ENCODE measurements at places on chromosomes 5 and 9.

- no peak for DNase-seq
Measured at GRCh38 chr9:29214154-29214689, 1640.9 kb upstream of the C9orf72 start.

GRCh38 chr9:136624184-136624951 is 38.3 kb upstream of the EGFL7 start:
- no peak for DNase-seq

DNA sequence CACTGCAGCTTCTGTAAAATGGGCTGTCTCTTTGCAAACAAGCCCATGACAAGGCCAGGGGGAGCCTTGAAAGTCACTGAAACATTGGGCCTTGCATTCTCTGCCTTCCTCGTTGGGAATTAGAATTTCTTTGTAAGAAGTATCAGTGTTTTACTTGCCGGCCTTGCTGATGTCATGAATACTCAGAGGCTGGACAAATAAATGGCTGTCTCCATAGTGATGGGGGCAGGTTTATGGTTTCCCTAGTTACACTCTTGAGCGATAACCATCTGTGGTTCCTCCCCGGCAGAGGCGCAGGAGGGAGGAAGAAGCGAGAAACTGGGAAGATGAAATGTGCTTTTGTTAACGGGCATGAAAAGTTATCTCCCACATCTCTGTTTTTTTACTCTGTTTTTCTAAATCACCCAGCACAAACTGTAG is 272.7 kb upstream of the PANK3 start:
- DNase-seq: no peak

DNA sequence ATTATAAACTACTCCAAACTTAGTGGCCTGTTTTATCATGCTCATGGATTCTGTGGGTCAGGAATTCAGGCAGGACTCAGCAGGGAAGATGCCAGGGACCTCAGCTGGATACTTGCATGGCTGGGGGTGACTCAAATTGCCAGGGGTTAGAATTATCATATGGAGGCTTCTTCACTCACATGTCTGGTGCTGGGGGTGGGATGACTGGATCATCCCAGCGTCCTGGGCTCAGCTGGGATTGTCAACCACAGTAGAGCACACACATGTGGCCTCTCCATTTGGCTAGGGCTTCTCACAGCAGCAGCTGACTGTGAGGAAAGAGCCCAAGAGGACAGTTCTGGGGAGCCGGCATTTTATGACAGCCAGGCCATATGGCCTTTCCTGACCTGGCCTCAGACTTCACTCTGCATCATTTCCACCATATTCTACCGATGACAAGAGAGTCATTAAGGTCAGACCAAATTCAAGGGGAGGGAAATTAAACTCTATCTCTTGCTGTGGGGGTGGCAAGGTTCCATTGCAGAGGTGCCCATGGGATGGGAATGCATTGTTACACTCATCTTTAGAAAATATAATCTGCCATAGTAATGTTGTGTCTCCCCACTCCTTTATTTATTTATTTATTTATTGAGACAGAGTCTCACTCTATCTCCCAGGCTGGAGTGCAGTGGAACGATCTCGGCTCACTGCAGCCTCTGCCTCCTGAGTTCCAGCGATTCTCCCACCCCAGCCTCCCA is 5.2 kb upstream of the GRK6 start:
- no peak for DNase-seq

DNA sequence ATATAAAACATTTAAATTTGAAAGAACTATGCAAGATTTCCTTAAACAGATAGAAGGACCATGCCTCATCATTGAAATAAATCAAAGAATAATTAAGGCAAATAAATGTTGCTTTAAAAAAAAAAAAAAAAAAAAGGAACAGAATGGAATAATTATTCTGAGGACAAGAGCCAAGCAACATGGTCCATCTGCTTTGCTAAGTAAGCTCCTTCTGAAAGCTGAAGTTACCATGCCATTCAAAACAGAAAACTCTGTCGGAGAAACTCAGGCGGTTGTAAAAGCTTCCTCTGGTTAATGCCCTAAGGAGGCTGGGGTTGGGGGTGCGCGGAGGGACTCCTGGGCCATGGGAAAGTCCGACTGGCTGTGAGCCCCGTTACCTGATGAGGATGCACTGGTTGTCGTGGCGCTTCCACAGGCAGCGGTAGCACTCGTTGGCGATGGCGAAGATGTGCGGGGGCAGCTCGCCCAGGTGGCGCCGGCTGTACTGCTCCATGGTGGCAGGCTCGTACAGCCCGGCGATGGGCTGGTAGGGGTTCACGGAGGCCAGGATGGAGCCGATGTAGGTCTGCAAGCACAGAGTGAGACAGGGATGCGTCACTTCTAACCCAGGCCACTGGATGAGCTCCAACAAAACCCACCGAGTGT is 141.7 kb downstream of the MYO10 start:
- DNase-seq: no peak

GRCh38 chr5:132480546-132480892 is 10.1 kb downstream of the IRF1 start:
- no peak for DNase-seq

DNA sequence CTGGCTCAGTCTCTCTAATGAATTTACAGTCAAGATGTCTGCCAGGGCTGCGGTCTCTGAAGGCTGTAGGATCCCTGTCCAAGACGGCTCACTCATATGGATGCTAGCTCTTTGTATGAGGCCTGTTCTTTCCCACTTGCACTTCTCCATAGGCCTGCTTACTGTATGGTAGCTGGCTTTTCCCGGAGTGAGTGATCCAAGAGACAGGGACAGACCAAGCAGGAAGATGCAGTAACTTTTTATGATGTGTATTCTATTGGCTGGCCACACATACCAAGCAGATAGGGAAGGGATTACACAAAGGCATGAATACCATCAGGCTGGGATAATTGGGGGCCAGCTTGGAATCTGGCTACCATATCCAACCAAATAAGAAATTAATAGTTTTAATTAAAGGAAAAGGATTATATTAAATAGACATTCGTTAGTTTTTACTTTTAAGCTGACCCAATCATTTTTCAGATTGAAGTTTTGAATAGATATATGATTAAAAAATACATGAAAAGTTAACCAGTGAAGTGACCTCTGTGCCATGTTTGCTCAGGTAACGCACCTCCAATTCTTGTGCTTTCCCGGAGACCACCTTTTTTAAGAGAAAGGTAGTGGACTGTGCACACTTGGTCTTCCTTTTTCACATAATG is 20.6 kb downstream of the NSD1 start:
- DNase-seq: no peak

DNA sequence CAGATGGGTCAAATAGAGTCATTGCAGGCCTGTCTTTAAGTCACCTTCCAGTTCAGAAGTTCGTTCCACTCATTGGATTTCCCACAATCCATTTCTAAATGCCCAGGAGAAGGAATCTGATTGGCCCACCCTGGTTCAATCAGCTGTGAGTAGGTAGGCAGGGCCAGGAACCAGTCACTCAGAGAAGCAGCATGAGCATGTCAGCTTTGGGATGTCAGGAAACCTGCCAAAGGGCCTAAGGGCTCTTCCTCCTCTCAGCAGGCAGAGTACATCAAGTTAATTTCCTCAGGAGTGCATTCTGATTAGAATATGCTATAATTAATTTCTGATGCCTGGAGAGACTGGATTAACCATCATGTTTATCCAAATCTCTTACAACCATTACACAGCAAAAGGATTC is 412.9 kb upstream of the CCNH start:
- no peak for DNase-seq

- DNase-seq: no peak
Measured at GRCh38 chr5:76709762-76710161, 6.2 kb upstream of the F2R start.

DNA sequence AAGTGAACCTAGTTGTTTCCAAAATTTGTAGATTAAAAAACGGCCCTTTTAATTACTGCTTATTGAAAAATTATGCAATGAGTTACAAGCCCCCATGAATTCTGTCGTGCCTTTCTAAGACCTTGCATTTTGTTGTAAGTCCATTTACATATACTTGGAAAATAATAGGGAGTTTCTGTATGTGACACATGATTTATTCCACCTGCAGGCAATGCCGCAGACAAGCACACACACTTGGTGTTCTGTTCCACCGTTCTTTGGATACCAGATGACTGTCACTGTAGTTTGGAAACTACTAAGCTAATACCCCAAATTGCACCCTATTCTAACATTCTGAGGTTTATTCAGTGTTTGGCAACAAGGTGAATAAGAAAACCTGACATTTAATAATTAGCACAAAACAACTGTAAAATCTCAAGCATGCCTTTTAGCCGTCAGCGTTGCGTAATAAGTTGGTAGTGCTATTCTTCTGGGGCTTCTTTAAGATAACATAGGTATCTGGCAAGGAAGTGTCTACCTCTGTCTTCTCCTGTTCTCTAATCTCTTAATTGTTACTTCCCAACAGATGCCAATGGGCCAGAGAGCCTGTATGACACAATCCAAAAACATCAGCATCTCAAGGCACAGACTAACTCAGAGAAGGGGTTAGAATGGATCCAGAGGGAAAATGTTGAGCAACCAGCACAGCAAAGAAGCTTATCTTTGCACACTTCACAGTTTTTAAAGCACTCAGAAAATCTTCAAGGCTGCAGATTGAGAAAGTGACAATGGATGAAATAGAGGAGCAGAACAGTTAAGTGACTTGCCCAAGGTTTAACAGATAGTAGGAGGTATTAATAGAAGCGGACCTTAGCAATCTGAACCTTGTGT is 48.2 kb upstream of the DPYSL3 start:
- no peak for DNase-seq

GRCh38 chr9:13948037-13948436 is 365.9 kb downstream of the NFIB start:
- no peak for DNase-seq

- no peak for DNase-seq
Measured at GRCh38 chr5:179798144-179798770, 4.5 kb downstream of the LTC4S start.

- DNase-seq: peak; percentile 9
Measured at GRCh38 chr5:1011226-1011631, 2.6 kb downstream of the NKD2 start.

DNA sequence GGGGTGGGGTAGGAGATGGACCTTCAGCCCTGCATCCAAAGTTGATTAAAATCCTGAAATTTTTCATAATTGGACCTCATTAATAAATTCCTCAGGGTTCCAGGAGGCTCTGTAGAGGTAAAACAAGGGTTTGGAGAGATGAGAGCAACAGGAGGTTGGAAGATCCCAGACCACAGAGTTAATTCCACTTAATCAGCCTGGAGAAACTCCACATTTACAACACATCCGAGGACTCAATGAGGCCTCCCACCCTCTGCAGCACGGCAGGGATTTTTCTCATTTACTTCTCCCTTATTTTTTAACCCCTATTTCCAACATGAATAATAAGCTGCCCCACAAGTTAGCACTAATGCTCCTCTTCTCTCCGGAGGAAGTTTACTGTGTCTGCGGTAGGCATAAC is 165.0 kb upstream of the MAP3K1 start:
- DNase-seq: no peak

DNA sequence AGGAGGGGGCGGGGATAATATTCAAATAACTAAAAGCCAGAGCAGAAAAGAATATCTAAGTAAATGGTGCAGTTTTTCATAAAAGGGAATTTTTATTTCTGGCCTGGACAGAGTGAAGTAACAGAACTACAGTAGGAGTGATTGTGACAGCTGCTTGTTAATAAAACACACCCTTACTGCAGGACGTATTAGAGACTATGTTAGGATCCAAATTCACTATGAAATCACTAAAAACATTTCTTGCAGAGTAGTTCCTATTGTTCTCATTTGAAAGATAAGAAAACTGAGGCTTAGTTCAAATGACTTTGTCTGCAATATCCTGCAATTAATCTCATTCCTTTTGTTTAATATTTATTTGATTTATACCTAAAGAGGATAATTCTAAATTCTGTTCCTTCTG is 39.5 kb downstream of the FAM174A start:
- no peak for DNase-seq

- no peak for DNase-seq
Measured at GRCh38 chr5:61614606-61615005, 282.5 kb downstream of the ZSWIM6 start.

GRCh38 chr5:119537704-119538103 is 85.4 kb downstream of the HSD17B4 start:
- DNase-seq: no peak

- no peak for DNase-seq
Measured at GRCh38 chr9:94199776-94200175, 59.3 kb upstream of the ZNF169 start.

GRCh38 chr5:145975361-145976066 is 39.1 kb downstream of the SH3RF2 start:
- no peak for DNase-seq

DNA sequence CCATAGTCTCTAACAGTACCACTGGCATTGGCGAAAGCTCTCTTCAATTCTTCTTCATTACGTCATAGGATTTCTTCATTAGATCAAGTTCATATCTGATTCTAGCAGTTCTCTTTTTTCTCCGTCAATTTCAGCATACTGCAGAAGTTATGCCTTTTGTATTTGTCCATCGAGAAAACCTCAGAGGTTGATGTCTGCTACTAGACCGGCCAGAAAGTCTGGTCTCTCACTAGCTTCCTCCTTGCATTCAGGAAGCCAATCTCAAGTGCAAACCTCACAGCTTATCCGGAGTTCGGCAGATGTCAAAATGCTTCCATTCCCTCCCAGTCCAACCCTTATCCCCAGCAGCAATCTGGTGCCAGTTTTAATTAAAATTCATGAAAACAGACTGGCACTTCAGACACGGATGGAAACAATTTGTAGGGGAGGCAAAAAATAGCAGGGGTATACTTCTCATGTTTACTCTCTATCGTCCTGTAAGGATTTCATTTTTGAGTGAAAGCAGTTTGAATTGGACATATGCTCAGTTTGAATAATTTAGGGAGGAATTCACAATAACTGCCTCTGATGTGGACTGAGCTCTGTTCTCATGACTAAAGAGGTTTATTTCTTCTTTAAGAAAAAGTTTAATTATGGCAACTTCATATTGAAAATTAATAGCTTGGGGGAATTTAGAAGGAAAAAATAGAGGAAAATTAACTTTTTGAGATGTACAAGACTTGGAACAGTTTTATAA is 56.4 kb upstream of the TMC1 start:
- DNase-seq: no peak

DNA sequence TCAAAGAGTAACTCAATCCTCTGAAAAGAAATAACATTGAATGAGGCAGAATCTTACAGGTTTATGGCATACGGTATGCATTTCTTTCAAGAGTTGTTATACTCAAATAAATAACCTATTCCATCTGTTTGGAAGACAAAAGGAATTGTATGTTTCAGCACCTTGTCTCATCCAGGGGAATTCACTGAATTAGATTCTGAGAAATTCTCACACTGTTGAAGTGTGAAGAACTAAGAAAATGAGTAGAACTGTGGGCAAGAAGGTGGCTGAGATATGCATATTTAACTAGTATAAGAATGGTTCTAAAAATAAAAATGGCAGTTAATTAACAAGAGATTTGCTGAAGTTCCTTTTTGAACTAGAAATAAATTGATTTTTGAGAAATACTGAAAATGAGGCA is 279.3 kb upstream of the DAP start:
- DNase-seq: no peak

Data from stimulated activated CD8-positive, alpha-beta memory T cell treated with anti-CD3 and anti-CD28 coated beads, Interleukin-7, amount 100 ng/mL, for 1 hour (primary cell).